ENCODE measurements at places on chromosomes 1 and 21. TPM values are rescaled to one million over a fixed set of nuclear protein-coding genes. Genes with fewer than 3 reads are reported as not detected.

The PDC gene
- total RNA-seq = not detected

The CD1E gene
- not detected for total RNA-seq

The CDC42SE1 gene
- total RNA-seq = 50.5 TPM

The A3GALT2 gene
- not detected for total RNA-seq

The KRTAP11-1 gene
- not detected for total RNA-seq

The KIF14 gene
- 21.8 TPM for total RNA-seq

The SRSF11 gene
- total RNA-seq = 166 TPM

The RHBDL2 gene
- total RNA-seq = not detected

- DNase-seq = no peak
These were observed 1.7 kb downstream of the S100A2 start for GRCh38 chr1:153563991-153564390.

DNA sequence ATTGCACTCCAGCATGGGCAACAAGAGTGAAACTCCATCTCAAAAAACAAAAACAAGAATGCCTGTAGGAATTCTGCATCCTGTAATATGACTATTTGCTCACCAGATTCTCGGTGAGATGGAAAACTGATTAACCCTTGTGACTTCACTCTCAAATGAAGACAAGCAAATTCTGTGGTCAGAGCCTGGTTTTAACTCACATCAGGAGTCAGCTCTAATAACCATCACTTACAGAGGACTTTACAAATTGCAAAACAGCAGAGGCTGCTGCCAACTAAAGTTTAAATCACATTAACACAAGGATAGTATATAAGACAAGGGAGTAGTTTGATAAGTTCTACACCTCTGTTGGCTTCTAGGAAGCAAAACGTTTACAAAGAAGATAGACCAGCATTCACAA, 35.7 kb upstream of the FAM163A start:
- no peak for DNase-seq

GRCh38 chr1:116485071-116485735, 85.6 kb downstream of the CD58 start:
- peak; percentile 73 for DNase-seq

DNA sequence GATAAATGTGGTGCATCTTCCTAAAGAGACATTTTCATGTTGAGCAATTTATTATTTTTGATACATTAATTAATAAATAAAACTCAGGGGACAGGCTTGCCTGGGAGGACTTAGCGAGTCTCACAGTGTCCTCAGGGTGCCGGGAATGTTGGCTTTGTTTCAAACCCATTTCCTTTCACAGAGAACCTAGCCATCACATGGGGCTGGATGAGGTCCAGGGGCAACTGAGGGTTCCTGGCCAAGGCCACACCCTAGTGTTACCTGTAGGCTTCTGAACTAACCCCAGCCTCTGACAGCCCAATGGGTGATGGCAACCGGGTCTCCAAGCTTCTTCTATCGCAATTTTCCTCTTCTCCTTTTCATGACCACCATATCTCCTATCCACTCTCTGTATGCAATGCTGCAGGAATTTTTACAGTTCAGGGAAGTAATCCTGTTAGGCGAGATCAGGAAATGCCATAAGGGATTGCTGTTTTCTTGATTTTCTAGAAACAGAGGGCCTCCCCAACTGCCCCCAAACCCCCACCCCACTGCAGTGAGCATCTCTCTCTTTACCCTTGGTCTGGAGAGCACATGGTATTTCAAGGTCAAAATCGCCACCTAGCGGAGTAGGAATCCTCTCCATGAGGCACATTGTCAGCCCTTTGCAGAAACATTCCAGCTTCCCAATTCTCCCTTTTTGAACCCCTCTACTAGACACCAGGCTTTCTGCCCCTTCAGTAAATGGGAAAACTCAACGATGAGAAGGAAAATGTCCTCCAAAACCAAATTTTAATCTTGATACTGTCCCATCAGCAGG, 22.1 kb upstream of the SMYD3 start:
- no peak for DNase-seq

DNA sequence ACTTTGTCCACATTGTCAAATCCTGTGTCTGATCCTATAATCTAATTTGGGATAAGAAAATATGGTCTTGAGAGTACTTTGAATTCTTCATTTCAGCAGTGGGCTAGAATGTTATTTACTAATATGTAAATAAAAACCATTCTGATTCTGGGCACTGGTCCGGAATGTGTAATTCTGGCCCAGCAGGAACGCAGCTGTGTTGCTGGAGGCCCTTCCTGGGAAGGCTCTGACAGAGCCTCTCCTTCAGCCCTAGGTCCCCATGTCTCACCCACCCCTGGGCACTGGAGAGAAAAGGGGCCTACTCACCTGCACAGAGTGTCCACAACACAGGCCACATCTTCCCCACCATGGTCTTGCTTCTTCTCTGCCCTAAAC, 251 bp downstream of the GPA33 start:
- DNase-seq = no peak

- no peak for DNase-seq
These were observed 38.8 kb downstream of the CD160 start for GRCh38 chr1:145758116-145758515.

DNA sequence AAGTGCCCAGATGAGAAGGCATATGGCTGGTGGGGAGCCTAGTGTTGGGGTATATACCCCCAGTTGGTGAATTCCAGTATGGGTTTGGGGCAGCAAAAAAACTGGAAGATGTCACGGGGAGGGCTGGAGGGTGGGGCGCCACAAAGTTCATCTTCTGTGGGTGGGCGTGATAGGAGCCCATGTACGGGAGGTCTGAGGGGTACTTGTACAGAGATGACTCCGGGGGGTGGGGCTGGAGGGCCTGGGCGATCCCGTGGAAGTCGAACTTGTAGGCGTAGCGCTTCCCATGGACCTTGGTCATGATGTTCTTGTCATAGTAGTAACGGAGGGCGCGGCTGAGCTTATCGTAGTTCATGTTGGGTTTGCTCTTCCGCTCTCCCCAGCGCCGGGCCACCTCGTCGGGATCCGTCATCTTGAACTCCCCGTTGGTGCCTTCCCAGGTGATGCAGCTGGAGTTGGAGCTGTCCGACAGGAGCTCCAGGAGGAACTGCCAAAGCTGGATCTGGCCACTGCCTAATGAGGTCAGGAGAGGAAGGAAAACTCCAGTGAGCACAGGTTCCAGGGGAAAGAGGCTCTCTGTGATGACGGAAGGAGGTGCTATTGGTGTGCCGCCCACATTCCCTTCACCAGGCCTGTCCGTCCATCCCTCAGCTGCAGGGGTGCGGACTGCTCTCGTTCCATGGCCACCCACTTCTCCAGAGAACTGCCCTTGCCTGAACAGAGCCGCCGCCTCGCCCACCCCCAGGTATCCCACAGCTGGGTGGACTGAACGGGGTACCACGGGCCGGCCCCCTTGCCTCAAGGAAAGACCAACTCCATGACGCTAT, 114.7 kb downstream of the ERG start:
- no peak for DNase-seq

DNA sequence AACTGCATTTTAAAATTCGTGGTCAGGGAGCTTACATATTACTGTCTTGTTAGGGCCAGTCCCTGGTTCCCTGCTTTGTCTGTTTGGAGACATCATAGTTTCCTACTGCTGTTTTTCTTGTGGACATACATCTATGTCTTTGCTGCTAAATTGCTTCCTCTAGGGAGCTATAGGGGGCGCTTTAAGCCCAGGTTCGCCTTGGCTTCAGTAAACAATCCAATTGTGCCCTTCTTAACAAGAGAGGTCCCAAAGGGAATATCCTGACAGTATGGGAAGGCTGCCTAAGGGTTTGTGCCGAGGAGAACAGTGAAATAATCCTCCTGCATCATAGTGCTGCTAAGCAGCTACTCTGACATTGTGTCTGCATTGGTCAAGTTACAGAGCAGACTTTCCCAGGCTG, 112.5 kb downstream of the USH2A start:
- DNase-seq = no peak

DNA sequence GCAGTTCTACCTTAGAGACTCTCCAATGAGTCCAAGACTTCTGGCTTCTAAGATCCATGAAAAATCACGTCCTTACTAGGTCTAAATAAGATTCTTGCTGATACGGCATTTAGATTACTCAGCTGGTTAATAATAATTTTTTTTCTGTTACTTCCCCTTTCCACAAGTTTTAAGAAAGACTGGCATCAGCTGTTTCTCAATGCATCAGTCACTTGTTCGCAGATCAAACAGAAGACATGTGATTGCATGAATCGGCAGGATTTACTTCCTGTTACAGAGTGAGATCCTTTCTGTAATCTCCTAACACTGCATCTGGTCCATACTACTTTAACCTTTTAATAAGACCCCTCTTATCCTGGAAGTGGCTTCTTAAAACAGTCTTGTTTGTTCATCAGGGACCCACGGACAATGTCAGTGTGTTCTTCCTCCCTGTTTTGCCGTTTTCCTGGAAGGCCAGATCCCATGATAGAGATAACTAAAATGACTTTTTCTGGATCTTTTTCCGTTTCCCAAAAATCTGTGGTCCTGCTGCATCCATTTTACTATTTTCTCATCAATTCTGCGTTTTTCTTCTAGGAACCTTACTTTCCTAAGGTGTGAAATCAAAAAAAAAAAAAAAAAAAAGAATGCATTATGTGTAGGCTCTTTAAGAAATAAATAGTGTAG, 6.1 kb downstream of the NPL start:
- no peak for DNase-seq

- DNase-seq = no peak
These were observed 46.4 kb downstream of the NRIP1 start for GRCh38 chr21:15018382-15018781.

- no peak for DNase-seq
These were observed 413.3 kb upstream of the ZRANB2 start for GRCh38 chr1:71494163-71494562.

DNA sequence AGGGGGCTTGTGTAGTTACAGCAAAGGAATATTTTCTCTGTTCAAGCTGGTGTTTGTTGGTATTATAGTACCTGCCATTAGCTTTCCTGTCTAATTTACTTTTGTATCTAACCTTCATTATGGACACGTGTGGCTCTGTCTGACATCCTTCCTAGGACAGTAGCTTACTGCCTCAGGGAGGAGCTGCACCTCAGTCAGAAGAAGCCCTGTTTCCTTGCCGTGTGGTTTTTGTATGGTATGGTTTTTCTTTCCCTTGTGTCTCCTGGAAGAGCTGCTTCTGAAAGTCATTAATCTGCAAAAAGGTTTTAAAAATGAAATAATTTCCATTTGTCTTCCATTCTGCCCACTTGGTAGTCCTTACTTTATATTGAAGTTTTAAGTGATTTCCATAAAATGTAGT, 17.4 kb upstream of the CRB1 start:
- DNase-seq = no peak

DNA sequence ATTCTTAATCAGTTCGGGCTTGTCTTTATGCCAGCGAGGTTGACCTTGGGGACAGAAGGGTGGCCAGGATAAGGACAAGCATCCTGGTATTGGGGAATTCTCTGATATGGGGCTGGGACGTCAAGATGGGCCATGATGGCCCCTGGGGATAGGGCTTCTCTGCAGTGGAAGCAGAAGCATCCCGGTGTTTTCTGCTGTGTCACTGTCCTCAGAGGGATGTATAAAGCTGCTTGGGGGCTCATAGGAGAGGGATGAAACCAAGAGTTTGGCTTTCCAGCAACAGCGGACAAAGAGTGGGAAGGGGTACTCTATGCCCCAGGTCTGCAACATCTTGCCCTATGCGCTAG, 1.4 kb upstream of the ATP1B1 start:
- DNase-seq = no peak
